ENCODE measurements at places on chromosomes 5 and 9.

- DNase-seq = no peak
Measured at GRCh38 chr5:51731421-51732029, 348.3 kb downstream of the ISL1 start.

DNA sequence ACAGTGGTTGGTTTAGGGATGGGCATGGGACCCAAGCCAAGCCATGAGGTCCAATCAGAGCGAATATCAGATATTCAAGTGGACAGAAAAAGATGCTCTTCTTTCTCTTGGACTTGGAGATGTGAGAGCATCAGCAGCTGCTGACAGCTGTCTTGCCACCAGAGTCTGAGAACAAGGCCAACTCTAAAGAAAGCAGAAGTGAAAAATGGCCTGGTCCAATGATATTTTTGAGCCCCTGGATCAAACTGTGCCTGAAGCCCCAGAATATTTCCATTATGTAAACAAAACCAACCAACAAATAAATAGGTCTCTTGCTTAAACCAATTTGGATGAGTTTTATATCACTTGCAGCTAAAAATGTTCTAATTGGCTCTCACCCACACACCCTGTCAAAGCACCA lies 30.7 kb upstream of the JADE2 start:
- no peak for DNase-seq

DNA sequence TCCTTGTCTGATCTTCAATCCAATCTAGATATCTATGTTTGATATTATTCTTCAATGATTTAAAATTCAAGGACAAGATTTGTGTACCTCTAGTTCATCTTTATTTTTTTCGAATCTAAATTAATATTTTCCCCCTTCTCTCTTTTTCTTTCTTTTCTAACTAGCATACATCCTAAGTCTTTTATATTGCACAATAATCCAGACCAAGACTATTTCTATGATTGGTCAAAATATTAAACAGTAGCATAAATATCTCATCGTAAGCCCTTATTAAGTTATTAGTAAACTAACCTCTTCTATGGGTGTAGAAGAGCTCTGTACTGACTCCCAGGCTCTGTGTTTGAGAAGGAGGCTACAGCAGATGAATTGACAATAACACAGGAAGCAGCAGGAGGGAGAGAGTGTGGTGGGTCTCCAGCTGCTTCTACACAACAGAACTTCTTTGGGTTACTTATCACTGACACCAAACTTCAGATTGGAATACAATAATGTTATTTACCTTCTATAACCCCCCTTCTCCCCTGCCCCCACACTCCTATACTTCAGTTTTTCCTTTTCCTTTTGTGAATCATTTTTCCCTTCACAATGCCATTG lies 11.9 kb upstream of the PLCXD3 start:
- no peak for DNase-seq

DNA sequence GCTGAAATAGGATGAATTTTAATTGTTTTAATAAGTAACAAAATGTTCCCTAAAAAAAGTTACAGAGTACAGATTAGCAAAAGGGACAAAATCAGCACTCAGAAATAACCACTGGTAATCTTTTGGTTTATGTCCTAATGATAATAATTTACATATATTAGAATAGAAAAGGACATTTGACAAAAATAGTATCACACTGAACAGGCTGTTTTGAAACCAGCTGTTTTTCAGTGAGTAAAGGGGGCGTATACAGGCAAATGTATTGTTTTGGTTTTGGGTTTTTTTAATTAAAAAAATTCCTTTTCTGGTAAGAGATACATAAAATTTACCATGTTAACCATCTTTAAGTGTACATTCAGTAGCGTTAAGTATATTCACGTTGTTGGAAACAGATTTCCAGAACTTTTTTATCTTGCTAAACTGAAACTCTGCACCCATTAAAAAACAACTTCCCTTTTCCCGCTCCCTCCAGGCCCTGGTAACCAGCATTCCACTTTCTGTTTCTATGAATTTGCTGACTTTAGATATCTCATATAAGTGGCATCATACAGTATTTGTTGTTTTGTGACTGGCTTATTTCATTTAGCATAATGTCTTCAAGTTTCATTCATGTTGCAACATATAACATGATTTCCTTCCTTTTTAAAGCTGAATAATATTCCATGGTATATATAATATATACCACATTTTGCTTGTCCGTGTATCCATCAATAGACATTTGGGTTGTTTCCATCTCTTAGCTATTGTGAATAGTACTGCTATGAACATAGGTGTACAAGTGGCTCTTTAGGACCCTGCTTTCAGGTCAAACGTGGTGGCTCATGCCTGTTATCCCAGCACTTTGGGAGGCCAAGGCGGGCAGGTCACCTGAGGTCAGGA lies 20.6 kb upstream of the LARP1 start:
- no peak for DNase-seq

DNA sequence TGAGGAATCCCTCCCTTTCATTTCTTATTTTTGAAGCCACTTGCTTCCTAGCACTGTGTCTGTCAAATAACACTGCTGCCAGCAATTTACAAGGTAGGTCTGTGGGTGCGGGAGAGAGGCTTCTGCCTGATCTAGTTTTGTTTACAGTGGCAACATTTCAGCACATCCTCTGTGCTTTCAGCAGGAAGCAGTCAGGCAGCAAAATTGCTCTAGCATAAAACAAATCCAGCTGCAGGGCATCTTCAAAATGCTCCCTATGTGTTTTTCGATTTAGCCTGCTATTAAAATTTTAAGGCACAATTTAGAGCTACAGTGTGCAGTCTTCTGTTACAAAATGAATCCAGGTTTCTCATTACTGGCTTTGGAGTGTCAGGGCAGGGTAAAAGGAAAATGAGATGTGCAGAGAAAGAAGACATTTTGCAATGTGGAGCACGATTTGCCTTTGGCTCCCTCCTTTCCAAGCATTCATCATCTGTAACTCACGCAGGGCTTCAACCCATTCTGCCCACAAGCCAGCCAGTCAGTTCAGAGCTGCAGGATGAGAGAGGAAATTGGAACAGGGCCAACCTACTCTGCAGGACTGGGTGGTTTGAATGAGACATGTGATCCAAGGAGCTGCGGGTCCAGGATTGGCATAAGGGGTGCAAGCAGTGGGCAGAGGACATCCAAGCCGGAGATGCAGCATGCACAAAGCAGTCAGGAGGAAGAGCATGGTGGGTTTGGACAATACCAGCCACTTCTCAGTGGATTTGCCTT lies 143.4 kb upstream of the APC start:
- no peak for DNase-seq

GRCh38 chr5:65268525-65268924 lies 213.2 kb downstream of the ADAMTS6 start:
- DNase-seq = no peak

DNA sequence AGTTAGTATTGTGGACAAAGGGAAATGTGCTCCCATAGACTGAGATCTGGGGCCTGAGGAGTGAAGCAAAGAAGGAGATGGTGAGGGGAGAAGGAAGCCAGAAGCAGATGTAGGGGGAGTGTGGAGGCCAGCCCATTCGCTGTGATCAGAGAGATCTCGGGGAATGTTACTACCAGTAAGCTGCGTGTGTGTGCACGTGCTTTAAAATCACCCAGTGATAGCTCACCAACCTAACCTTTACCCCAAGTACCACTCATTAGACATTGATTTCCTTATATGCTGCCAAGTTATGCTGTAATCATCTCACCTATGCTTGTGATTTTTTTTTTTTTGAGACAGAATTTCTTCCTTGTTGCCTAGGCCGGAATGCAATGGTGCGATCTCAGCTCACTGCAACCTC lies 659.1 kb downstream of the IRX1 start:
- no peak for DNase-seq

- DNase-seq = no peak
Measured at GRCh38 chr9:21852754-21853153, 50.3 kb downstream of the MTAP start.

DNA sequence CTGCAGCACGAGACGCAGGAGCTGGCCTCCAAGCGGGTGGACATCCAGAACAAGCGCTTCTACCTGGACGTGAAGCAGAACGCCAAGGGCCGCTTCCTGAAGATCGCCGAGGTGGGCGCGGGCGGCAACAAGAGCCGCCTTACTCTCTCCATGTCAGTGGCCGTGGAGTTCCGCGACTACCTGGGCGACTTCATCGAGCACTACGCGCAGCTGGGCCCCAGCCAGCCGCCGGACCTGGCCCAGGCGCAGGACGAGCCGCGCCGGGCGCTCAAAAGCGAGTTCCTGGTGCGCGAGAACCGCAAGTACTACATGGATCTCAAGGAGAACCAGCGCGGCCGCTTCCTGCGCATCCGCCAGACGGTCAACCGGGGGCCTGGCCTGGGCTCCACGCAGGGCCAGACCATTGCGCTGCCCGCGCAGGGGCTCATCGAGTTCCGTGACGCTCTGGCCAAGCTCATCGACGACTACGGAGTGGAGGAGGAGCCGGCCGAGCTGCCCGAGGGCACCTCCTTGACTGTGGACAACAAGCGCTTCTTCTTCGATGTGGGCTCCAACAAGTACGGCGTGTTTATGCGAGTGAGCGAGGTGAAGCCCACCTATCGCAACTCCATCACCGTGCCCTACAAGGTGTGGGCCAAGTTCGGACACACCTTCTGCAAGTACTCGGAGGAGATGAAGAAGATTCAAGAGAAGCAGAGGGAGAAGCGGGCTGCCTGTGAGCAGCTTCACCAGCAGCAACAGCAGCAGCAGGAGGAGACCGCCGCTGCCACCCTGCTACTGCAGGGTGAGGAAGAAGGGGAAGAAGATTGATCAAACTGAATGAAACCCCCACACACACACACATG lies 654 bp downstream of the PURA start:
- peak; percentile 36 for DNase-seq

DNA sequence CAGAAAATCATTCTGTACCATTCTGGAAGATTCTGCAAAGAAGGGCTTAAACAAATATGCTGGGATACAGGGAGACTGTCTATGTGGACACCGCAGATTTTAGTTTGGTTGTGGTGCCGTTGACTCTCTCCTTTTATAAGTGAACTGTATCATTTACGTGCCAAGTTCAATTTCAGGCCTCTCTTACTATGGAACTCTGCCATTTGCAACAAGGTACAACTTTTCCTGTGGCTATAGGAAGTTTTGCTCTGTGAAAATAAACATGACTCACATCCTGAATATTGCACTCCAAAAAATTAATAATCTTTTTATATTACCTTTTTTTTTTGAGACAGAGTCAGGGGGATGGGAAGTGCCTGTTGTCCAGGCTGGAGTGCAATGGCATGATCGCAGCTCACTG lies 29.7 kb upstream of the CSNK1G3 start:
- DNase-seq = no peak

DNA sequence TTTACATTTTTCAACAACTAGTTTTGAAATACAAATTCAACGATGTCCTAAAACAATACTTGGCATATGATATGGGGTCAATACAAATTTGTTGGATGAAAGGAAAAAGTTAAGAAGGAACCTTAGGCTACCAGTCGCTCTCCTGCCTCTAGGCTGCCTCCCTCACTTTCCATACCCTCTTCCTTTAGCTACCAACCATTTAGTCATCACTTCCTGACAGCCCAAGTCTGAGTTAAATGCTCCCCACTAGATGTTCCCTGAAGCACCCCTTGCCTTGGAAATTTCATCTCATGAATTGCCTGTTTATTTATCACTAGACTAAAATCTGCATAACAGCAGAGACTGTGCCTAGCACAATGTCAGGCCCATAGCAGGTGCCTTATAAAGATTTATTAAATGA lies 2.7 kb upstream of the LARS1 start:
- peak; percentile 33 for DNase-seq

DNA sequence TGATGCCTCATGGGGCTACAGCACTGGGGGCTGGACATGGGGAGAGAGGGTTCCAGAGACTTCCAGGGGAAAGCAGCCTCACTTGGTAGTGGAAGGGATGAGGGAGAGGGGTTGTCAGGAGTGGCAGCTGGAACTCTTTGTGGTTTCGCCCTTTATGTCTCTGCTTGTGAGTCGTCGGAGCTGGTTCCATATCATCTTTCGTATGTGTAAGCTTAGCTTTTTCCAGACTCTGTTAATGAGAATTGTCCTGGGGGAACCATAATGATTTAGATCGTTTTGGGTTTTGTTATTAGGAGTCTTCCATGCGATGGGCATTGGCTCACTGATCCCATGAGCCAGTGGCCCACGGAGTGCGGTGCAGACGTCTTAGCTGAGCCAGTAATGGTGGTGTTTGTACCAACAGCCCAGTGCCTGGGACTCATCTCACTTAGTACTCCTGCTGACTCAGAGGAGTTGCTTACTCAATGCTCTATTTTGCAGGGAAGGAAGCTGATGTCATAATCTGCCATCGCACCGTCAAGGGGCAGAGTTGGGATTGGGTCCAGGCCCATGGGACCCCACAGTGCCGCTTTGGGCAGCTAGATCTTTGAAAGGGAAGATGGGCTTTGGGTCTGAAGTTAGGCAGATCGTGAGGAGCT lies 48.5 kb downstream of the NEK6 start:
- peak; percentile 79 for DNase-seq

GRCh38 chr5:121988488-121988887 lies 26.7 kb downstream of the SRFBP1 start:
- DNase-seq = no peak

DNA sequence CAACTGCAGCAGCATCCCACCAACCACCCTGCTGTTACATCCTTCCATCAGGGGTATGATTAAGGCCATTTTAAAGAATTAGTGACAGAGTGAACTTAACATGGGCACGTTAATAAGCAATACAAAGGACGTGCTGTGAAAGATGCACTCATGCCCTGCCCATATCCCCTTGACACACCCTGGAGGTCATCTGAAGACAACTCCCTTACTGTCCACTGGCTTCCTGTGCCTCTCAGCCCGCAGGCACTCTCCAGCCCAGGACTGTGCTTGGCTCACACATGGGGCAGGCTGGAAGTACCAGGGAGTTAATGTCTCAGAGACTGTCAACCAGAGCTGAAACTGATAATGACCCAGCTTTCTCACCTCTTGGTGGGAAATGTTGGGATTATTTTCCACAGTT lies 81.8 kb downstream of the TRIM36 start:
- DNase-seq = no peak

- no peak for DNase-seq
Measured at GRCh38 chr9:131736431-131736830, 3.4 kb downstream of the RAPGEF1 start.

DNA sequence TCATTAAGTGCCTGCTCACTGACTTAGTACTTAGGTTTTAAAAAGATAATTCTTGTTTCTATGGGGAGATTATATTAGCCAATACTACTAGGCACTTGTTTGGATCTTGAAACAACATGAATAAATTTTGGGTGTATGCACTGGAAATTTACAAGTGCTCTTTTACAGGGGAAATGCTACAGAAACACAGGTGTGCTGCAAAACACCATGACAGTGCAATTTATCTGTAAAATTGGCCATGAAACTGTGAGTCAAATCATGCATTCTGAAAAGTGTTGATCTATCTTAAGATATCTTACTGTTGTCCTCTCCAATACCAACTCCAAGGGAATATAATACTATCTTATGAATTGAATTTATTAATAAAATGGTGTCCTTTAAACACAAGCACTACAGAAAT lies 12.1 kb upstream of the PCDHB1 start:
- no peak for DNase-seq

DNA sequence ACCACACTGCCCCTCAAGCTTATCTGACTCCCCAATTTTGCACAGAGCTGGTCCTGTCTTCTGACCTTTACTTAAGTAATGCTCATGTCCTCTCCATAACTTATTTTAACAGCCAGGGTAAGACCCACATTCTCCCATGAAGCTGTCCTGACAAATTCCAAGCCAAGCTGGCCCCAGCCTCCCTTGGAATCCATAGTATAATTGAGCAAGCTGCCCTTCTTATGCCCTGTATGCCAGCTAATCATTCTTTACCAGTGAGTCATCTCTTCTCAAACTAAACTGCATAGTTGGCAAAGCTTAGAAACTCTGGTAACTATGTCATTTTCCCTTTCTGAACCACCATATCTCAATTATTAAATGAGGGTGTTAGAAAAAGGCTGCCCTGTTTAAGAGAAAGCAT lies 92.4 kb downstream of the NFIB start:
- no peak for DNase-seq

- no peak for DNase-seq
Measured at GRCh38 chr5:122267185-122267584, 44.9 kb upstream of the SNCAIP start.
